ENCODE measurements at places on chromosomes 7 and 10. TPM values are rescaled to one million over a fixed set of nuclear protein-coding genes. Genes with fewer than 3 reads are reported as not detected.

The CCDC3 gene
- total RNA-seq, result 10.2 TPM

DNA sequence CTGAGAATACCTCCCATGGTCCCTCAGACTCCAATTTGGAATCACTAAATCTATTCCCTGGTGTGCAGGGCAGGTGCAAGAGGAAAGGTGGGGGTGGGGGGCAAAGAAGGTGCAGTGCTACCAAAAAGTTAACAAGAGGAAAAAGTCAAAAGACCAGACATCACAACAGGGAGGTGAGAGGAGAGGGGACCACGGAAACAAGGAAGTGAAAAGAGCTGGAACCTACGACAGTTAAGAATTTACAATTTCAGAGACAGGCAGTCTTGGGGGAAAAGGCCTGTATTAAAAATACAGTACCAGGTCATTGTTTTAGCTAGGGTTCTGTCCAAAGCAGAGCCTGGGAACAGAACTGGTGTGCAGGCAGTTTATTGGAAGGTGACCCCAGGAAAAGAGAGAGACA lies 14.6 kb downstream of the ITGB1 start:
- no peak overlapping the region for H3K27ac ChIP-seq
- H3K36me3 ChIP-seq, result no peaks in the 10 kb centered on the region
- H3K4me3 ChIP-seq, result no peak overlapping the region
- H3K27me3 ChIP-seq, result no peaks in the 10 kb centered on the region

The PDGFA gene
- total RNA-seq, result 20.9 TPM

DNA sequence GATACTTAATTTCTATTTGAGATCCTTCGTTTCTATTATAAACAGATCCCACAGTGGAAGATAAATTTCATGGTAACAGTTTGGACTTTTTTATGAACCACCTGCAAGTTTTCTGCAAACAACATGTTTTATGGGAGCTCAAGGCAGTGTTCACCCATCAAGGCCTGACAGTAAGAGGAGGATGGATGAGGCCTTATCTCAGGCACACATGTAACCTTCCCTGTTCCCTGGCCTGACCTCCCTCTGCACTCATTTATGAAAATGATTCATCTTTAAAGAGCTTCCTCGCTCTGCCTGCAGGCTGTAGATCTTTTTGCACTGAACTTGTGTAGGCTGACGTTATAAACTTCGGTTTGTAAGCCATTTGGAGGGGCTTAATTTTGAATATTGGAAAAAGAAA lies 500.1 kb downstream of the GATA3 start:
- H3K36me3 ChIP-seq, result no peaks in the 10 kb centered on the region
- H3K27ac ChIP-seq, result no peak overlapping the region
- no peaks in the 10 kb centered on the region for H3K27me3 ChIP-seq
- no peak for DNase-seq

DNA sequence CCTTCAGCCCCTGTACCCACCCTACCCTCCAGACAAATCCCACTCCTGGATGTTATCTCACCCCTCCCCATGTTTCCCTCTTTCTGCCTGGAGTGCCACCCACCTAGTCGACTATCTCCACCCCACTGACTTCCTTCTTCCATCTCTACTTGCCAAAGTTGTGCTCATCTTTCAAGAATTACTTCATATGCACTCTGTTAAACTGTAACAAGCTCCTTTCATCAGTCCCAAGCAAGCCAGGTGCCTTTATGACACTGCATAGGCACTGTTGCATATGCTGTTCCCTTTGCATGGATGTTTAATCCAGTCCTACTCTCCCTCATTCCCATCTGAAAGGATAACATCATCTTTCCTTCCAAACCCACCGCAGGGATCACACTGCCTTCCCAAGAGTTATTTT lies 8.9 kb upstream of the CDK1 start:
- H3K27ac ChIP-seq, result no peak overlapping the region
- no peak overlapping the region for H3K4me3 ChIP-seq
- no peaks in the 10 kb centered on the region for H3K27me3 ChIP-seq
- no peak for DNase-seq
- no peaks in the 10 kb centered on the region for H3K4me1 ChIP-seq
- H3K36me3 ChIP-seq, result no peaks in the 10 kb centered on the region

GRCh38 chr10:102519246-102519825 lies 15.6 kb downstream of the SUFU start:
- H3K4me3 ChIP-seq, result no peak overlapping the region
- DNase-seq, result no peak
- peaks cover 3% of the 10 kb centered on the region for H3K4me1 ChIP-seq

DNA sequence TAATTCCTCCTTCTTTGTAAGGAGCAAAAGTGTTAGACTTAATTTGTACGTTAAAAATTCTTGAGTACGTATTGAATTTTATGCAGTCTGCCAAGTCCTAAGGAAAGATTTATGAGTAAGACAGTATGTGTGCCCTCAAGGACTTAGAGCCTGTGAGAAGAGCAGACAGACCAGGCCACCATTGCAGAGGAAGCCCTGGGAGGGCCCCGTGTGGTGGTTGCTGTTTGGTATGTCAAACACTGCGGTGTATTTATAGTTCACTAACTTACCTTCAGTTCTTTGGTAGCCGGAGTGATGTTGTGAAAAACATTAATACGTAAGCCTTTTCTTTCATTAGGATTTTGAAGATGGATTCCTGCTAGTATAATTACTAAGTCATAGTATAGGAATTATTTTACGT lies 82.9 kb downstream of the GALNT11 start:
- H3K4me3 ChIP-seq, result no peak overlapping the region
- no peaks in the 10 kb centered on the region for H3K36me3 ChIP-seq
- DNase-seq, result no peak
- H3K27me3 ChIP-seq, result no peaks in the 10 kb centered on the region
- H3K4me1 ChIP-seq, result no peaks in the 10 kb centered on the region
- no peak overlapping the region for H3K27ac ChIP-seq

The AGAP5 gene
- total RNA-seq, result 3.5 TPM

GRCh38 chr7:42993038-42993437 lies 60.9 kb downstream of the MRPL32 start:
- H3K4me1 ChIP-seq, result no peaks in the 10 kb centered on the region
- no peaks in the 10 kb centered on the region for H3K27me3 ChIP-seq
- no peak overlapping the region for H3K27ac ChIP-seq
- no peaks in the 10 kb centered on the region for H3K36me3 ChIP-seq
- no peak overlapping the region for H3K4me3 ChIP-seq
- no peak for DNase-seq

DNA sequence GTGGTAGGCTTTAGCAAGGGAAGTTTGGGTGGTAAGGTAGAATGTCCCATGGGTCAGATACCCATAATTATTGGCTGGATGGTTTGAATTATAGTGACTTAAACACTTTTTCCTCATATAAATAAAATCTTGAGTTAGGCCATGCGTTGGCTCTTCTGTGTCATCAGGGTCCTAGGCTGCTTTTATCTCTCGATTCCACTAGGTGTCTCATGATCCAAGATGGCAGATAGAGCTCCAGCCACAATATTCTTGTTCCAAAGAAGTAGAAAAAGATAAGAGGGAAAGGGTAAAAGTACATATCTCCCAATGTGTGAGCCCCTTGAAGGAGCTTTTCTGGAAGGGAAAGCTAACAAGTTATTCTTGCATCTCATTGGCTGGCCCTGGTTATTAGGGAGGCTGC lies 144.7 kb downstream of the GRK5 start:
- H3K27ac ChIP-seq, result no peak overlapping the region
- no peaks in the 10 kb centered on the region for H3K36me3 ChIP-seq
- no peaks in the 10 kb centered on the region for H3K27me3 ChIP-seq

GRCh38 chr7:137439829-137440825 lies 96.6 kb upstream of the PTN start:
- DNase-seq, result no peak
- H3K27me3 ChIP-seq, result no peaks in the 10 kb centered on the region
- H3K4me1 ChIP-seq, result no peaks in the 10 kb centered on the region
- no peak overlapping the region for H3K4me3 ChIP-seq
- no peak overlapping the region for H3K27ac ChIP-seq

- DNase-seq, result no peak
- H3K36me3 ChIP-seq, result no peaks in the 10 kb centered on the region
- no peak overlapping the region for H3K4me3 ChIP-seq
- H3K4me1 ChIP-seq, result no peaks in the 10 kb centered on the region
- H3K27ac ChIP-seq, result no peak overlapping the region
- H3K27me3 ChIP-seq, result no peaks in the 10 kb centered on the region
These were observed 689.8 kb upstream of the NRP1 start for GRCh38 chr10:34024282-34024681.

GRCh38 chr10:224571-224970 lies 89.3 kb downstream of the ZMYND11 start:
- no peak overlapping the region for H3K4me3 ChIP-seq
- no peak for DNase-seq
- H3K36me3 ChIP-seq, result no peaks in the 10 kb centered on the region
- H3K27ac ChIP-seq, result no peak overlapping the region

DNA sequence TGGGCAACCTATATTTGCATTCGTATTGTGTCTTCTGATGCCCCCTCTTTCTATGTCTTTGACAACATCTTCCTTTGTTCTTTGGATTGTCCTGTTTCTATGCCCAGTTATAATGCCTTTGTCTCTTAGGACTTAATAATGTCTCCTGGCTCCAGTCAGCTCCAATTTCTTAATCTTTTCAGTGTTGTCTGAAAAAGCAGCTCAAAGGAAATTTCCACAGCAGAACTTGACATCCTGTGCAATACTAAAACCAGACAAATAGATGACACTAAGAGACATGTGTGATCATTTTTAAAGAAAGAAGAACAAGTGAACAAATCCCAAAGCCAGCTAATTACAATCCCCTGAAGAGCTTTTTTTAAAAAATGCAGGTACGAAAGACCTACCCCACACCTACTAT lies 47.7 kb upstream of the RNF148 start:
- DNase-seq, result no peak
- no peaks in the 10 kb centered on the region for H3K4me1 ChIP-seq
- no peaks in the 10 kb centered on the region for H3K27me3 ChIP-seq
- no peaks in the 10 kb centered on the region for H3K36me3 ChIP-seq
- H3K27ac ChIP-seq, result no peak overlapping the region

The EPC1 gene
- 11.2 TPM for total RNA-seq

- H3K27ac ChIP-seq, result no peak overlapping the region
- no peaks in the 10 kb centered on the region for H3K36me3 ChIP-seq
- H3K4me1 ChIP-seq, result peaks cover 6% of the 10 kb centered on the region
- DNase-seq, result no peak
- H3K4me3 ChIP-seq, result no peak overlapping the region
- no peaks in the 10 kb centered on the region for H3K27me3 ChIP-seq
These were observed 879.2 kb downstream of the LRMDA start for GRCh38 chr10:76310588-76311080.

GRCh38 chr10:6327961-6328698 lies 125.4 kb downstream of the PFKFB3 start:
- no peak for DNase-seq
- H3K4me1 ChIP-seq, result no peaks in the 10 kb centered on the region
- no peaks in the 10 kb centered on the region for H3K27me3 ChIP-seq
- no peak overlapping the region for H3K27ac ChIP-seq

DNA sequence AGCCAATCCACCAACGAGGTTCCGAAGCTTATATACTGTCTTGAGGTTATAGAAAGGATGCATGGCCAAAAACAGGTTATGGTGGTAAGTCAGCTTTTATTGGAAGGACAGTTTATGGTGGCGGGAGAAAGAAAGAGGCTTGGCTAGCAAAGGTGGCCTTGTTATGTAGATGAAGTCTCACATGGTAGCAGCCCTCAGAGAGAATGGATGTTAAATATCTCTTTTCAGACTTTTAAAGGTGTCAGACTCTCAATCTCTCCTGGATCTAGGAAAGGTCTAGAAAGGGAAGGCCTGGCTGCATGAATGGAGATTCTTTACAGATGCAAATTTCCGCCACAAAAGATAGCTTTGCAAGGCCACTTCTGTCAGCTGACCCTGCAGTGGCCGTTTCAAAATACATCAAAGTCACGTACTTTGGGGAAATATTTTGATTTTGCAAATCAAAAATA lies 333.8 kb downstream of the GALNT17 start:
- H3K4me1 ChIP-seq, result no peaks in the 10 kb centered on the region
- DNase-seq, result no peak
- no peak overlapping the region for H3K4me3 ChIP-seq
- no peaks in the 10 kb centered on the region for H3K27me3 ChIP-seq
- no peaks in the 10 kb centered on the region for H3K36me3 ChIP-seq

- H3K4me1 ChIP-seq, result no peaks in the 10 kb centered on the region
- H3K4me3 ChIP-seq, result no peak overlapping the region
- no peaks in the 10 kb centered on the region for H3K36me3 ChIP-seq
- H3K27ac ChIP-seq, result no peak overlapping the region
These were observed 241.3 kb upstream of the ADARB2 start for GRCh38 chr10:1978584-1978983.

The SPDYE1 gene
- not detected for total RNA-seq

GRCh38 chr7:86785641-86786040 lies 141.9 kb downstream of the GRM3 start:
- no peaks in the 10 kb centered on the region for H3K36me3 ChIP-seq
- no peaks in the 10 kb centered on the region for H3K4me1 ChIP-seq
- H3K27ac ChIP-seq, result no peak overlapping the region
- no peak for DNase-seq
- no peak overlapping the region for H3K4me3 ChIP-seq
- no peaks in the 10 kb centered on the region for H3K27me3 ChIP-seq
